CD8-positive, alpha-beta T cell (primary cell): ENCODE measurements at places on chromosomes 7 and 10.

DNA sequence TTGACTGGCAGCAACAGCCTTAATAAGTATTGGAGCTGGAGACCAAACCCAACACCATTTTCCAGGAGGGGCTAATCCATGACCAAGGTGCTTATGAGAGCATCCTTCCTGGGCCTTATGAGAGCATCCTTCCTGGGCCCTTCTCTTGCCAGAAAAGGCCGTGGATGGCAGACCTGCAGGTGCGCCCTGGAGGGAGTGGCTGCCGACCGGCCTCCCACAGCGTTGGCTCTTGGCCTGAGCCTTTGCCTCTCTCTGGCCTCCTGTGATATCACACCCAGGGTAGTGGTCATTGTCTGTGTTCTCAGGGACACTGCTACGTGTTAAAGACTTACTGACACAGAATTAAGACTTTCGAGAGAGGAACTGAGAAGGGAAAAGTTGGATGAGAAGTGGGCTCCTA lies 22.3 kb upstream of the NUDCD3 start:
- no peak for DNase-seq

DNA sequence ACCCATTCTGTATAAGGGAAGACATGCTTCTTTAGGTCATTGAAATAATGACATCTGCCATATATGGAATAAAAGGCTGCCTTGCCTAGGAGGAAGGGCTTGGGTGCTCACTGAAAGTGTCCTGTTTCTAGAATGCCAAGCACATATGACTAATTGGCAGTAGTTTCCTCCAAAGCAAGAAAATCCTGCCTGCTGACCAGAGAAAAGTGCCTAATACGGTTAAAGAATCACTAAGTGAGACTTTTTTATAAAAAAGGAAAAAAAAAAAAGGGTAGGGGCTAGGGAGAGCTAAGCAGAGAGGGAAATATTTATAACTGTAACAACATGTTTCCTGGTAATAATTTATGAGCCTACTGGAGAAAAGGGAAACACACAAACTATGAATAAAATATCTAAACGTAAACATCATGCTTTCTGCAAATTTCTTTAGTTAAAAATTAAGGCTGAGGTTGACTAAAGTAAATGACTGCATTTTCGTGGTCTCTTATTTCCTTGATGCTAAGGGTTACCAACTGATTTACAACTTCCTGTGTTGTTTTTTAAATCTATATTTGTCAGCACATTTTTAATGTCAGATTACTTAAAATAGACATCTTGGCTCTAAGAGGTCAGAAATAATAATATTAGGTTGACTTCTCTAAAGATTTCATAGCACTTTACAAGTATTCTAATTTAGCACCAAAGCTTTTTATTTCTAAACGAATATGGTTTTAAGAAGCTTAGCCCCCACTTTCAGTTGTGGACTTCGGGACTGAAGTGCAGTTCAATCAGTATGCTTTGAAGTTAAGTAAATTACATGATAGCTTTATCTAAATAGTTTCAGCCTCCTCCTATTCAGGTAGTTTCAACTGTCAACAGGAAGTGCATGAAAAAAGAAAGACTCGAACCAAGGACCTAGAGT lies 89.6 kb downstream of the CABCOCO1 start:
- no peak for DNase-seq

DNA sequence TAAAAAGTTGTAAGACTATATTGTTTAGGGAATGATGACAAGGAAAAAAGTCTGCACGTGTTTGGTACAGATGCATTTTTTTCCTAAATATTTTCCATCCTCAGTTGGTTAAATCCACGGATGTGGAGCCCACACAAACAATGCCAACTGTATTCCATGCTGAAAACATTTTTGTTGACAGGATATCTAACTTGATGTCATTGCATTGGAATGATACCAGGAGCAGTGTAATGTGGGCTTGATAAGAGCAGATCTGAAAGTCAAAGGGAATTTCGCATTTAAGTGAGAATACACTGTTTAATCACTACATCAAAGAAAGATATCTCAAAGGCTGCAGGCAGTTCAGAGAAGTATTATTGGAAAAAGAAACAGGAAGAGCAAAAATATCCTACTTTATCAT lies 49.5 kb upstream of the TMEM140 start:
- DNase-seq = no peak

- no peak for DNase-seq
Measured at GRCh38 chr7:92944633-92945032, 108.3 kb upstream of the CDK6 start.

GRCh38 chr7:118372530-118372929 lies 148.0 kb downstream of the ANKRD7 start:
- no peak for DNase-seq

DNA sequence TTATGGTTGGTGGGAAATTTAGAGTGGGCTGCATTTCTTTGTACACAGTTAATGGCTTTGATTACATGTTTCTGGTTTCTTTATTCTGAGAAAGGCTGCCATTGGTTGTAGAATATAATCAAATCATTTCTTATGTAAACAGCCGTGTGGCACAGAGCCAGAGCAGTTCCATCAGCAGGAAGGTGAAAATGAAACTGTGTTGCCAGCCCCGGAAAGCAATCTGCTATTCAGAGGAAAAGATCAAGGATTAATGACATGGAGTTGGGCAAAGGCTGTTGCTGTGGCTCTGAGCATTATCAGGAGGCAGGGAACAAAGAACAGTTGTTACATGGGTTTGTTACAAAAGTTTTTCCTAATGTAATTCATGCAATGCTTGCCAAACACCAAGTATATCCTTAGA lies 74.2 kb upstream of the ZNF716 start:
- DNase-seq = no peak

GRCh38 chr10:7928536-7928935 lies 110.2 kb downstream of the TAF3 start:
- DNase-seq = no peak

- peak; percentile 83 for DNase-seq
Measured at GRCh38 chr10:46284286-46285229, 2.2 kb upstream of the ANTXRL start.
